ENCODE measurements at places on chromosomes 5 and 9.

DNA sequence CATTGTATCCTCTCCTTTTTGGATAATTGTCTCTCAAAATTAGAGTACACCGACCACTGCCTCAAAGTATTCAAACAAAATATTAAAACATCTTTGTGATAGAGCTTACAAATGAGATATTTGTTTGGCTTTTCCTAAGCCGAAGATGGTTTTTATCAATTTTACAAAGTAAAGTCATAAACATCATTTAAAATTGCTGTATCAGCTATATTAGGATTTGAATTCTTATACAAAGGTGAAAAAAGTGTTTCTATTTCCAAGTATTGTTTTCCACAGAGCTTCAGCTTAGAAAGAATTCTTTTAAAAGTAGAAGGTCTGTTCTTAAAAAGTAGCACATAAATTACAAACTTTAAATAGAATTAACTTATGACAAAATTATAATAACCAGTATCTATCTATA lies 116.6 kb upstream of the IFNE start:
- DNase-seq: no peak

DNA sequence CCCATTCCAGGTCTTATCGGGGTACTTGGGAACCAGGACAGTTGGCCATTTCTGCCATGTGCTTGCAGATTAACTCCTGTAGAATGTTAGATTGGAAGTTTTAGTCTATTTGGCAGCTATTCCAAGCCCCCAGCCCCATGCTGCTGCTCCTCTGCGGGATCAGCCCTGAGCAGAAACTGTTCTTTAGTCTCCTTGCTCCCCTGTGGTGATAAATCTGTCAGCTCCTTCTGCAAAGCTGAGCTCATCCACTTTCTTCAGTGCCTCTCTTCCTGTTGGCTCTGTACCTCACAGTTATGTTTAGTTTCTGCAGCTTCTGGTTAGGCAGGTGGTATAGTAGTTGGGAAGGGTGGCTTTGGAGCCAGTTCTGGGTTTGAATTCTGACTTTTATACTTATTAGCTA lies 170.4 kb downstream of the GRIA1 start:
- no peak for DNase-seq

GRCh38 chr9:36721846-36722588 lies 149.3 kb downstream of the MELK start:
- DNase-seq: peak; percentile 17

GRCh38 chr9:37141015-37141414 lies 20.6 kb downstream of the ZCCHC7 start:
- DNase-seq: no peak

- no peak for DNase-seq
Observed at GRCh38 chr9:110142253-110142652, 65.7 kb downstream of the C9orf152 start.

Data from NCI-H1436 (cell line).